ENCODE measurements at places on chromosomes 13 and 19.

DNA sequence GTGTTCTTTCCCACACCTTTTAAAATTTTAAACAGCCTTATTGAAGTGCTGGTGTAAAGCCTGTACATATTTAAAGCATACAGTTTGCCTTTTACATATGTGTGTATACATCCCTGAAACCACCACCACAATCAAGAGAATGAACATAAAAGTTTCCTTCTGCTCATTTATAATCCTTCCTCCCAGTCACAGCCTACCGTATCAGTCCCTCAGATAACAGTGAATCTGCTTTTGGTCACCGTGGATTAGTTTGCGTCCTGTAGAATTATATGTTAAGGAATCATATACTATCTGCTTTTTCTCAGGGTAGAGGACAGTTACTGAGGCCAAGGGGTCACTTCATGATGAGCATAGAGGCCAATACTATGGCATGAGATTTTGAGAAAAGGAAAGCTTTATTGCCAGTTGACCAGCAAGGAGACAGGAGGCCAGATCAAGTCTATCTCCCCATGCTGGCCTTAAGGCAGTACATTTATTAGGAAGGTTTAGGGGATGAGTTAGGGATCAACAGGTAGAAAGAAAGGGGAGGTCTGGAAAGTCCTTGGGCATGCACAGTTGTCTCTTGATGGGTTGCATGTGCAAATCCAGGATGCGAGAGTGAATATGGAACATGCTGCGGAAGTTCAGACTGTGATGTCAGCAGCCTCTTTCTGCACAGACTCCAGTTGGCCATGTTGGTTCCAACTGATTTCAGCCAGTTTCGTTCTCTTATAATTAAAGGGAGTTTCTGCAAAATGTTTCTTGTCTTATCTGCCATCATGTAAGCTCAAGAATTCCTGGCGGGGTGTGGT lies 36.3 kb upstream of the LSM14A start:
- no peak for DNase-seq

DNA sequence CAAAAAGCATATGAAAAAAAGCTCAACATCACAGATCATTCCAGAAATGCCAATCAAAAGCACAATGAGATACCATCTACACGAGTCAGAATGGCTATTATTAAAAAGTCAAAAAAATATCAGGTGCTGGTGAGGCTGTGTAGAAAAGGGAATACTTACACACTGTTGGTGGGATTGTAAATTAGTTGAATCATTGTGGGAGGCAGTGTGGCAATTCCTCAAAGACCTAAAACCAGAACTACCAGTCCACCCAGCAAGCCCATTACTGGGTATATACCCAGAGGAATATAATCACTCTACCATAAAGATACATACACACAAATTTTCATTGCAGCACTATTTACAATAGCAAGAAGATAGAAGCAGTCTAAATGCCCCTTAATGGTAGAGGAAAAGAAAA lies 529.9 kb downstream of the SLITRK1 start:
- DNase-seq, result no peak

GRCh38 chr19:50720921-50721381 lies 1.3 kb upstream of the SHANK1 start:
- DNase-seq, result no peak

- DNase-seq, result no peak
These were observed 45.7 kb upstream of the TDRD3 start for GRCh38 chr13:60351326-60351725.

DNA sequence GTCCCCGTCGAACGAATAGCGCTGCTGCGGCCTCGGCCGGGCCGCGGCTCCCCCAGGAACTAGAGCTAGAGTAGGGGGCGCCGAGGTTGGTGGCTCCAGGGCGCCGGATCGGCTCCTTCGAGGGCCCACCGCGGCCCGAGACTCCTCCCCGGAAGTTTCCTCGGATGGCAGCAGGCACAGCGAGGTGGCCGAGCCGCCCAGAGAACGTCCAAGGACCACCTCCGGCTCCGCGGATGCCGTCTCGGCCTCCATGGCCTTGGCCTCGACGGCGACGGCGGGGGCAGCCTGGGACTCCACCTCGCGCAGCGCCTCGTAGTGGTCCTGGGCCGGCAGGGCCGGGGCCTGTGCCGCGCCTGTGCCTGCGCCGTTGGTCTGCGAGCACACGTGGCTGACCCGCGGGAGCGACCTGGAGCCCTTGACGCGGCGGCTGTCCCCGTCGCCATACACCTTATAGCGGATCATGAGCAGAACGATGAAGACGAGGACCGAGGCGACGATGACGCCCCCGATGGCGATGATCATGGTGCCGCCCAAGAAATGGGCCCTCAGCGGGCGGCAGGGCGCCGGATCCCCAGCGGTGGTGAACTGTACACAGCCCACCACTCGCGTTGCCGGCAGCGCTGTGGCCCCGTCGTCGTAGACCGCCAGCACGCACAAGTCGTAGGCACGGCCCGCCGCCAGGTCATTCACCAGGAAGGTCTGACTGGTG lies 11.8 kb downstream of the IFNL1 start:
- no peak for DNase-seq

DNA sequence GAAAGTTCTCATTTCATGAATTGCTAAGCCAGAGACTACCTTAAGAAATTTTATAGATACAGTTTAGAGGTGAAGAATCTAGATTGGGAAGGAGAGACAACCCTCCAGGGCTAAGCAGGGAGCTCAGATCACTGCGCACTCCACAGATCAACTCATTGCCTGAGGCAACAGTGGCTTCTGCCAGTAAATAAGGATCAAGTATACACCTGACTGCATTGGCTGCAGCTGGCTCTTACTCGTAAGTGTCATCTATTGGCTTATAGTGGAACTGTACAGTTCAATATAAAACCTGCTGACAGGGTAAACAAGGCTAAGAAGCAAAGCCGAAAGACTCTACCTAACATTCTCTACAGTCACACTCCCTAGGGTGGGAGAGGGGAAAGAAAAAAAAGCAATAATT lies 18.0 kb upstream of the C1QTNF9B start:
- peak; percentile 51 for DNase-seq

DNA sequence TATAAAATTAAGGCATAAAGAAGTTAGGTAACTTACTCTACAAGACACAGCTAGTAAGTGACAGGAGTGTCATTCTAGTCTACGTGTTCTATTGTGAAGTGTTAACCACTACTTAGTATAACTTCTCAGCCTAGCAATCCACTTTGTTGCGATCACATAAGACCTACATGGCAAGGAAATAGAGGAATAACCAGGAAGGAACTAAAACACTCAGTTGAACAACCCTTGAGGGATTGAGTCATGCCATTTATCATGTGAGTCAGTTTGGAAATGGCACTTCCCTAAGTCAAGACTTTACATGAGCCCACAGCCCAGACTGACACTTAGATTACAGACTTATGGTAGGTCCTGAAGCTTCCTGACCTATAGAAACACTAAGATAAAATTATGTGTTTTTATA lies 279.5 kb upstream of the PCDH20 start:
- DNase-seq, result no peak

DNA sequence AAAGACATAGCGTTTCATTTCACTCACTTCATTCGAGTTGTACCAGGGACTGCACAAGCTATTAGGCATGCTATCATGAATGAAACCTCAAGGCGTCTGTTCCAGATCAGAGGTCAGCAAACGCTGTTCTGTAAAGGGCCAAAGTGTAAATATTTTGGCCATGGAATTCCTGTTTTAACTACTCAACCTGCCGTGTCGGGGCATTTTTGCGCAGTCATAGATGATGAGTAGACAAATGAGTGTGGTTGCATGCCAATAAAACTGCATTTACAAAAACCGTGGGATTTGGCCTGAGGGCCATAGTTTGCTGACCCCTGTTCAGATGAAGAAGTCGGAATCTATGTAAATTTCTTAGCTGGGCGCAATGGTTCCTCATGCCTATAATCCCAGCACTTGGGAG lies 6.5 kb downstream of the INSR start:
- DNase-seq, result no peak

DNA sequence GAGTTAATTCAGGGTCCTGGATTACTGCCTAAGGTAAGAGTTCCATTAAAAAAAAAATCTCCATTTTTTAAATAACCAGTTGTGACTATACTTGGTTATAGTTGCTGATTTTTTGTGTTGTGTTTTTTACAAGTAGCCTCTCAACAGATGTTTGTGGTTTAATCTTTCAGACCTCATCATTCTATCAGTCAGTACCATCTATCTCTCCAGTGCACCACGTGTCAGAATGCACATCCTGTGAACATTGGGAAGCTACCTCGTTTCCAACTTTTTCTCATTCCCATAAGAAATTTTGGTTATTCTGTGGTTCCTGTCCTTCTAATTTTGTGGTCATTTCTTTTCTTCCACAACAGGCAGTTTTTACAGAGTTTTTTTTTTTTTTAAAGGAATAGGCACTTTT lies 39.2 kb downstream of the WDFY2 start:
- DNase-seq, result no peak

GRCh38 chr13:21475115-21475514 lies 16.0 kb upstream of the ZDHHC20 start:
- no peak for DNase-seq

- DNase-seq, result peak; percentile 22
These were observed 2.7 kb upstream of the CAPNS1 start for GRCh38 chr19:36136964-36137686.

- no peak for DNase-seq
These were observed 17.0 kb downstream of the VSTM2B start for GRCh38 chr19:29542776-29543175.

DNA sequence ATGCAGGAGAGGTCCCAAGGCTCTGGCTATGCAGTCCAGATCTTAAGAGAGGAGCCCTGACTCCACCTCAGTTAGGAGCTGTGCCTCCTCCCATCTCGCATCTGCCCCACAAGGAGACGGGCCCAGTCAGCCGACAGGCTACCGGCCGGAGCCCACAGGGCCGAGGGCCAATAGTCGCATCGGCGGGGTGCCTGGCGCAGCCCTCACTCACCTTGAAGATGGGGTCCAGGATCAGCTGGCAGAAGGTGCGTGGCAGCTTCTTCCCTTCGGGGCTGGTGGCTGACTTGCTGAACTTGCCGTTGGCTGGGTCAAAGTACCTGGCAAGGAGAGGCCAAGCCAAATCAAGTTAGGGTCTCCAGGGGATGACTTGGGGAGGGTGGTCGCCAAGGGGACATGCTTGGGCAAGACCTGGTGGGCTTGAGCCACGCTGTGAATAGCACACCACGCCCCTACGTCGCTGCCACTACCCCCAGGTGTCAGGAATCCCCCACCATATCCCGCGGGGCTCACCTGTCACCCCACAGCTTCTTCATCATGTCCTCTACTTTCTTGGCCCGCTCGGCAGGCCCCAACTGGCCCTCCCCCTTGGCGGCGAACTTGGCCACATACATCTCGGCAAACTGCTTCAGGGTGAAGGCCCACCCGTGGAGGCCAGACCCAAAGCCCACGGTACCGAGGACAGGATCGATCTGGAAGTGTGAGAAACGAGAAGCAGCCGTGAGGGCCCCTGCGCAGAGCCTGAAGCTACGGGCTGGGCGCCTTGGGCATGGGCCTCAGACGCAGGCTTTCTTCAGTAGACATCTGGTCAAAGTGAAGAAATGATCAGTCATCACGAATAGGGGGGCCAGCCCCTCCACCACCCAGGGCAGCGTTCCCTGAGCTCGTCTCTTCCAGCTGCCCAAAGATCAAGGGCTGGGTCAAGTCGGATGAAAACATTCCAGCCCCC lies 3.3 kb downstream of the EEF2 start:
- DNase-seq, result no peak

DNA sequence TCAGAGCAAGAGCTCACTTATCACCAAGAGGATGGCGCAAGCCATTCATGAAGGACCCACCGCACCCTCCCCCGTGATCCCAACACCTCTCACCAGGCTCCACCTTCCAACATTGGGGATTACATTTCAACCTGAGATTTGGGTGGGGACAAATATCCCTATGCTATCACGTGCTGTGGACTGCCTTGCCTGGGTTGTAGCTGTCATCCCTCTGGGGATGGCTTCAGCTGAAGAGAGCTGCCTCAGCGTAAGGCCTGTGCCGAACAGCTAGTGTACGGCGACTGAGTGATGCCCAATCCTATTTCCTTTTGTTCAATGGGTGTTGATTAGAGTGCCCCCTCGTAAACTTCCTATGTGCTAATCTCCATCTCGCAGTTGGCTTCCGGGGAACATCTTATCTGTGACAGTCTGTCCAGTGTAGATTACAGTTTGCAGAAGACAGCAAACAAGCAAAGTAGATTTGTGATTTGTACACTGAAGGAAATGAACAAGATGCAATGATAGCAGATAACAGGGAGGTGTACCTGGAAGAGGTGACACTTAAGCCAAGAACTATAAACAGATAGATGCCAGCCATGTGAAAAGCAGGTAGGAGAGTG lies 11.8 kb upstream of the RCBTB1 start:
- no peak for DNase-seq

DNA sequence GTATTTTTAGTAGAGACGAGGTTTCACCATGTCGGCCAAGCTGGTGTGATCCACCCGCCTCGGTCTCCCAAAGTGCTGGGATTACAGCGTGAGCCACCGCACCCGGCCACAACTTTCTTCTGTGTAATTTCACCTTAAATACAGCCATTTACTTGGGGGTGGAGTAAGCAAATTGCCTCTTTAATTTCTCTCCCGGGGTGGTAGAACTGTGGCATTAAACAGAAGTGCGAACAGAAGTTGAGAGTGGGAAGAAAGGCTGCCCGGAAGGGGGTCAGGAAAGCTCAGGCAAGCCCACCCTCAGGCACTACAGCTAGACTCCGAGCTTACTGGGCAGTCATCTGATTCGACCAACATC lies 475 bp upstream of the DNAJC15 start:
- DNase-seq, result no peak

- no peak for DNase-seq
These were observed 23.2 kb downstream of the UPF1 start for GRCh38 chr19:18854982-18855381.

DNA sequence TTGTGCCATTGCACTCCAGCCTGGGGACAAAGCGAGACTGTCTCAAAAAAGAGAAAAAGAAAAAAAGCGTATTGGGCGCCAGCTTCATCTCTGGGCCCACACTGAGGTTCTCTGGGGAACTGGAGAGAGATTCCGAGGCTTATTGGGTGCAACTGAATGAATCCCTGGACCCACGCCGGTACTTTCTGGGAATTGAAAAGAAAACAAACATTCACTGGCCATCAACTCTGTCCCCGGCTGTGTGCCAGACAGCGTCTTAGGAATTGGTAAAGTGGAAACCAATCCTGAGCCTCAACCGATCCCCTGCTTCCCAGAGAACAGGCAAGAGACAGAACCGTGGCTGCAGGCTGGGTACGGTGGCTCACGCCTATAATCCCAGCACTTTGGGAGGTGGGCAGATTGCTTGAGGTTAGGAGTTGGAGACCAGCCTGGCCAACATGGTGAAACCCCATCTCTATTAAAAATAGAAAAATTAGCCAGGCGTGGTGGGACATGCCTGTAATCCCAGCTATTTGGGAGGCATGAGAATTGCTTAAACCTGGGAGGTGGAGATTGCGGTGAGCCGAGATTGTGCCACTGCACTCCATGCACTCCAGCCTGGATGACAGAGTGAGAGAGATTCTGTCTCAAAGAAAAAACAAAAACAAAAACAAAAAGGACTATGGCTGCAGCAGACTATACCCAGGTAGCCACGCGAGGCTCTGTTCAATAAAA lies 8.6 kb downstream of the ANO8 start:
- DNase-seq, result no peak

GRCh38 chr13:49098198-49098597 lies 121.9 kb upstream of the MLNR start:
- no peak for DNase-seq

GRCh38 chr19:13781547-13781946 lies 7.3 kb downstream of the C19orf53 start:
- peak; percentile 18 for DNase-seq
